ENCODE measurements at places on chromosomes 11 and 22. TPM values are rescaled to one million over a fixed set of nuclear protein-coding genes. Genes with fewer than 3 reads are reported as not detected.

Gene NAALADL1
- total RNA-seq = 27.0 TPM

Gene TMA7B
- not detected for total RNA-seq

Gene LRRC56
- total RNA-seq = 0.25 TPM

Gene KDM4E
- not detected for total RNA-seq

Gene CD3D
- not detected for total RNA-seq

Gene SCN4B
- not detected for total RNA-seq

Gene MYRF
- 0.44 TPM for total RNA-seq

Gene SYT7
- total RNA-seq = 8.9 TPM

Gene MRGPRX3
- total RNA-seq = not detected

Gene IFITM10
- total RNA-seq = 7.7 TPM

Data from aortic smooth muscle cell (primary cell).